Vagina (tissue), 2 donors: ENCODE measurements at places on chromosomes 12 and 14.

DNA sequence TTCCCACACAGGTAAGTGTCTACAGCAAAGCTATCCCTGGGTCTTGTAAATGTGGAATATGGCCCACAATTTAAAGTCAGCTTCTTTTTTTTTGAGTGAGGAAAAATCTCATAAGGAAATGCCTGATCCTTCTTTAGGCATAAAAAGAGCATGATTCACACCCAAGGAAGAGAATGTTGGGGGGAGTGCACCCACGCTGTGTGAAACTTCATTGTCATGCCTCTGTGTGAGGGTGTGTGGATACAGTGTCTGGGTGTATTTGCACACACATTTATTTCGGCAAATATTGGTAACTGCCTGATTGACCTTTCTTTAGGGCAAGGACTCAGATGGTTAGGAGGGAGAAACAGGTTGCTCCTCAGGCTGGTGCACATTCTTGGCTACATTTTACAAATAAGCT, 196.8 kb upstream of the STXBP6 start:
- DNase-seq, result no peak

- DNase-seq, result no peak
Measured at GRCh38 chr12:3959799-3960560, 86.8 kb upstream of the PARP11 start.

GRCh38 chr12:24014915-24015832, 65.7 kb upstream of the SOX5 start:
- no peak for DNase-seq

GRCh38 chr12:48999371-49000131, at the start of gene DDN:
Gene DDN (minus strand): TSS chr12:48999375. CDS start chr12:48999287, 88 bp downstream.
- no peak for DNase-seq
